ENCODE measurements at places on chromosomes 3 and 15.

DNA sequence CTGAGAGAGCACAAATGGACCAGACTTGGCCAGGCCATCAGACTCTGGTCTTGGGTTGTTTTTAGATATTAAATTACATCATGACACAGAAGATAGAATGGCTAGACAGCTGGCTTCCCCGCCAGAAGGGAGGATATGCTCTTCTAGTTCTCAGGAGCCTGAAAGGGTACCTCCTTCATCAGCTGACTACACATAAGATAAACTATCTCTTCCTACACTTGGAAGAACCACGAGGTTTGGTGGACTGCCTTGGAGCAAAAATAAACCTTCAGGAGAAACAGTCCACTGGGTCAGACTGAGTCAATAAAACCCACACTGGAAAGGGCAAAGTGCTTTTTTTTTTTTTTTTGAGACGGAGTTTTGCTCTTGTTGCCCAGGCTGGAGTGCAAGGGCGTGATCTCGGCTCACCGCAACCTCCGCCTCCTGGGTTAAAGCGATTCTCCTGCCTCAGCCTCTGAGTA is 26.3 kb upstream of the DYNC1LI1 start:
- DNase-seq: no peak

GRCh38 chr15:48001393-48002039 is 119.3 kb upstream of the SLC24A5 start:
- no peak for DNase-seq

GRCh38 chr3:11757929-11758328 is 88.8 kb downstream of the TAMM41 start:
- DNase-seq: no peak

DNA sequence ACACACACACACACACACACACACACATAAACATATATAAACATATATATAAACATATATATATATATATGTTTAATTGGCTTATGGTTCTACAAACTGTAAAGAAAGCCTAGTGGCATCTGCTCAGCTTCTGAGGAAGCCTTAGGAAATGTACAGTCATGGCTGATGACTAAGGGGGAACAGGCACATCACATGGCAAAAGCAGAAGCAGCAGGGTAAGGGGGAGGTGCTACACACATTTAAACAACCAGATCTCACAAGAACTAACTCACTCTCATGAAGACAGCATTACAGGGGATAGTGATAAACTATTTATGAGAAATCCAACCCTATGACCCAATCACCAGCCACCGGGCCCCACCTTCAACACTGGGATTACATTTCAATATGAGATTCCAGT is 922.9 kb downstream of the SI start:
- DNase-seq: no peak

DNA sequence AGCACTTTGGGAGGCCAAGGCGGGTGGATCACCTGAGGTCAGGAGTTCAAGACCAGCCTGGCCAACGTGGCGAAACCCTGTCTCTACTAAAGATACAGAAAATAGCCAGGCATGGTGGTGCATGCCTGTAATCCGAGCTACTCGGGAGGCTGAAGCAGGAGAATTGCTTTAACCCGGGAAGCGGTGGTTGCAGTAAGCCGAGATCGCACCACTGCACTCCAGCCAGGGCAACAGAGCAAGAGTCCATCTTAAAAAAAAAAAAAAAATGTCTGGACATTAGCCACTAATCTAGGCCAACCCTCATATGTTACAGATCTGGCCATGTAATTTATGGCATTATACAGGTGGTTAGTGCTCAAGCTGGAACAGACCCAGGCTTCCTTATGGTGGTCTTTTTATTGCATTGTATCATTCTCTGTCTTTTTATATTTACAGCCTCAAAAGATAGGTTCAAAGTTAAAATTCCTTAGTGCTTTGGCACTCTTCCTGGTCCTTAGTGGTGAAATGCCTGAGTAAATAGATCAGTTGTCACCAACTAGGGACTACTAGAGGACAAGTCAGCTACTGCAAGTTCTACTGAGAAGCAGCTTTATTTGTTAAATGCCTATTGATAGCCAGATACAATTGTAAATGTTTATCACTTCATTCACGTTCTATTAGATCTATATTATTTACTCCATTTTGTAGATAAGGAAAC is 16.0 kb downstream of the STARD9 start:
- no peak for DNase-seq

- DNase-seq: no peak
These were observed 483.9 kb upstream of the TBL1XR1 start for GRCh38 chr3:177681156-177681555.

DNA sequence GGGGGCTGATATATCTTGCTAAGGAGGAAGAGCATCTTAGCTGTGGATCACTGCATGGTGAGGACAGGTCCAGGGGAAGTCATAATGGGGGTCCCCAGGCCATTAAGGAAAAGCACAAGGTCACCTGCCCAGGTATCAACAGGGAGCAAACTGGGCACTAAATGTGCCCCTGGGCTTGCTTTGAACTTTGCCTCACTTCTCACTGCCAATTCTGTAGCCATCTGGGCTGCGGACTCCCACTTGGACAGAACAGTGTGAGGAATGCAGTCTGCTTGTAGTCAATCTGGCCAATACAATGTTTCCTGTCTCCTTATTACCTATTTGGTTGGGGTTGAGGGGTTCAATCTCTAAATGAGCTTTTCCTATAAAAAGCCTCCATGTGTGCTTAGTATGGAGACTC is 21.3 kb downstream of the ARRDC4 start:
- DNase-seq: no peak

DNA sequence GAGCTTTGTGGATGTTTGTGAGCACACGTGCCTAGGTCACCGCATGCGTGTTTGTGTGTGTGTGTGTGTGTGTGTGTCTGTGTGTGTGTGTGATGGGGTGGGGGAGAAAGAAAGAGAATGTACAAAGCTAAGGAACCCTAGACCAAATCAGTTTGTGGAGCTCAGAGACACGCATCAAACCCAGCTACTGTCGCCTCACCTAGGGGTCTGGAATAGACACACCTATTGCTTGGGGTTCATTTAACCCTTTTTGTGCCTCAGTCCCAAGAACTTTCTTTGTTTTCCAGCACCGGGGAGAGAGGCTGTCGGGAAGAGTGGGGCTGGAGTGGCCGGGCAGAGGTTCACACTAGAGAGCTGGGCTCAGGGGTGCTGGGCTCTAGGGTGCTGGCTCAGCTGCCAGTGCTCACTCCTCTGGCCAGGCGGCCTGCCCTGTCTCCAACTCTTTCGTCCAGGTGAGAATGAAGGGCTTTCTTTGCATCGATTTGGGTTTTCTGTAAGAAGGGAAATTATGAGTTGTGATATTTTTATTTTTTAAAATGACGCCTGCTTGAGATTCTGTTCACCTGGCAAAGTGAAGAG is 221.6 kb downstream of the MEIS2 start:
- no peak for DNase-seq

DNA sequence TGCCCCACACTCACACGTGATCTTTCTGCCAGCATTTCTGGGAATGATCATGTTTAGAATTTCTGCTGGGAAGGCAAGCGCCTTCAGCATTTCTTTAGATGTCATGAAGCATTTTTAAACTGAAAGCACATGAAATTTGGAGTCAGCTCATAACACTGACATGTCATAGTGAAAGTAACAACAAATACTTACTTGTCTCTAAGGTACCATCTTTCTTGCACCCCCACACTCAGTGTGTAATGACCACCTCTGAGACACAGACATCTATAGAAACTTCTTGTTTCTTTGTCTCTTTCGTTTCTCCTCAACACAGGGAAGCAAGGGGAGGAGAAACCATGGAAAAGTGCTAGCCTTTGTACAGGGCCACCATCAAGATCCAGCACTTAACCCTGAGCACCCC is 171.7 kb downstream of the RORA start:
- DNase-seq: no peak

- DNase-seq: no peak
These were observed 33.6 kb downstream of the GPR171 start for GRCh38 chr3:151169262-151169947.

DNA sequence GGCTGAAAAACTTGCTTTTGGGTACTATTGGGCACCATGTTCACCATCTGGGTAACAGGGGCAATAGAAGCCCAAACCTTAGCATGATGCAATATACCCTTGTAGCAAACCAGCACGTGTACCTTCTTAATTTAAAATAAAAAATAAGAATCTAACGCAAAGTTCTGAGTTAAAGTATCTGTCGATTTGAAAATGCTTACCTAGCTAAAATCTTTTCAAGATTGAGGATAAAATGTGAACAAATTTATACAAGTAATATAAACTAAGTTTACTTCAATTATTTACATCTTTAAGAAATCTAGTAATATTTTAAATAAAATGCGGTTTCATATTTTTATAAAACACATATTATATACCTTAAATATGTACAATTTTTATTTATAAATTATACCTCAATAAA is 38.1 kb upstream of the IGF2BP2 start:
- DNase-seq: no peak

DNA sequence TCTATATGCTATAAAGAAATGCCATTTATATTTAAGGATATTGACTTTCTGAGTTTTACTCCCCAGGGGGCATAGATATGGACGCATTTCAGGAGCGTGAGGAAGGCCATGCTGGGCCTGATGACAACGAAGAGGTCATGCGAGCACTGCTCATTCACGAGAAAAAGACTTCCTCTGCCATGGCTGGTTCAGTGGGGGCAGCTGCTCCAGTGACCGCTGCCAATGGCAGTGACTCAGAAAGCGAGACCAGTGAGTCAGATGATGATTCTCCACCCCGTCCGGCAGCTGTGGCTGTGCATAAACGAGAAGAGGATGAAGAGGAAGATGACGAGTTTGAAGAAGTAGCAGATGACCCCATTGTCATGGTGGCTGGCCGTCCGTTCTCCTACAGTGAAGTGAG is 38.4 kb downstream of the GTF2E1 start:
- DNase-seq: no peak

DNA sequence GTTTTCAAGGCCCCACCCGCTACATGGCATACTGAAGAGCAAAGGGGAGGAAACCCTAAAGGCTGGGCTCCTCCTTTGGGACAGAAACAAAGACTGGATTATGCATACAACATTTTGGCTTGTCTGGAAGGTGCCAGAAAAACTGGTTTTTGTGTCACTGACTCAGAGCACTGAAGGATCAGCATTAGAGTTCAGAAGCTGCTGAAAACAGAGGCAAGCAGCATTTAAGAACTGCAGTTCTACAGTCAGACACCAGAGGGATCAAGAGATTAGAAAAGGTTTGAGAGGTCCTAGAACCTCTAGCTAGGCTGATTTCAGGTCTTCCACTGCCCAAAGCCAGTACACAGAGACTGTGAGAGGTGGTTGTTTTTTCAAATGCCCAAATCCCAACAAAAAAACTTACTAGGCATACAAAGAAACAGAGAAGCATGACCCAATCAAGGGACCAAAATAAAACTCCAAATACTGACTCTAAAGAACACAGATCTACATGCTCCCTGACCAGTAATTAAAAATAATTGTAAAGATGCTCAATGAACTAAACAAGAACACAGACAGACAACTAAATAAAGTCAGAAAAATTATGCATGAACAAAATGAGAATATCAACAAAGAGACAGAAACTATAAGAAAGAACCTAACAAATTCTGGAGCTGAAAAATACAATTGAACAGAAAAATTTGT is 91.2 kb downstream of the SENP2 start:
- DNase-seq: no peak

DNA sequence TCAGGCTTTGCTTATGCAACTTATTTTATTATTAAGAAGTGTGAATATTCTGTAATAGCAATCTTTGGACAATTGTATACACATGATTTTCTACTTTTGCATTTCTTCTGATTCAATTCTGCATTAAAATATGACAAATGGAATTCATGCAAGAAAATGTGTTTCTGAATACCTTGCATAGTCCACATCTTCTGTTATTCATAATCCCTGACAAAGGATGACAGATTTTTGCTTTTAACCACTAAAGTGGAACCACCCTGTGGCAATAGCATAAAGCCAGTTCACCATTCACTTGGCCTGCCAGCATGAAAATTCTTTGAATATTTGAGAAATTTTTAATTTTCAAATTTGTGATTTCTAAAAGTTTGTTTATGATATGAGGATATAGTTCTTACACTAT is 397.0 kb downstream of the ROBO2 start:
- no peak for DNase-seq

DNA sequence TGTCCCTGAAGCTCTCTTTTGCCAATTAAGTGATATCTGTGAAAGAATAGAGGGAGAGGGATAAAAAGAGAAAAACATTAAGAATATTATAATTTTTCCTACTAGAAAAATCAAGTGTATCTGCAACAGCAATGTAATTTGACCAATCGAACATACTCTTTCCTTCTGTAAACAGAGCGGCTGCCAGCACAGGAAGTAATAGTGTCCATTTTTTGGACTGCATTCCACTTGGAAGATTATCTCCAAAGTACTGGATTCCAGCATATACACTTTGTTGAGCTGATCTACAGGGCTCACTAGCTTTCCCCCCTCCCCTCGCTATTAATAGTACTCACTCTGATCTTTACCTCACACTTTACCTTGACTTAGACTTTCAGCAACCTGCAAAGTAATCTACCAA is 90.4 kb downstream of the SUCLG2 start:
- DNase-seq: no peak

GRCh38 chr15:67980773-67981685 is 73.1 kb upstream of the PIAS1 start:
- peak; percentile 53 for DNase-seq

GRCh38 chr3:149319750-149320149 is 13.7 kb downstream of the TM4SF18 start:
- DNase-seq: no peak

- no peak for DNase-seq
These were observed 41.3 kb downstream of the ST6GAL1 start for GRCh38 chr3:186971578-186971977.

- DNase-seq: no peak
These were observed 790 bp downstream of the PARP14 start for GRCh38 chr3:122681284-122681973.

- no peak for DNase-seq
These were observed 215.5 kb downstream of the NR1D2 start for GRCh38 chr3:24160424-24161095.

DNA sequence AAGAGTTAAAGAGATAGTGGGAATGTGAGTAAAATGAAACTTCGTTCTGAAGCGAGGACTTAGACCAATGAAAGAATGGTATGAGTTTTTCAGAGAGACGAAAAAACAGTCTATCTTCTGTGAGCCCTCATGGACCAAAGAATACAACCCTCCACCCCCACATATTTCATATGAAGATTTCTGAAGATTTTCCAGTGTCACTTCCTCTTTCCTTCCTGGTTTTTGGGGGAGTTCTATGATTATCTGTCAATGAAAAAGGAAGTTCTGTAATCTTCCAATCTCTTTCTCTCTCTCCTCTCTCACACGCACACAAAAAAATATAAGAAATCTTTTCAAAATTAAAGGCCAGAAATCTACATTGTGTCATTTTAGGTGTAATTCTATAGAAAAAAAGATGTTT is 27.7 kb downstream of the CMSS1 start:
- no peak for DNase-seq

GRCh38 chr3:125236331-125236903 is 23.9 kb upstream of the SLC12A8 start:
- DNase-seq: no peak

- peak; percentile 46 for DNase-seq
These were observed 42.3 kb upstream of the GALNT15 start for GRCh38 chr3:16132190-16132589.

- DNase-seq: no peak
These were observed 4.5 kb downstream of the CHST13 start for GRCh38 chr3:126528419-126528799.

GRCh38 chr15:34336231-34336990 is 1.2 kb downstream of the SLC12A6 start:
- DNase-seq: no peak

- no peak for DNase-seq
These were observed 45.1 kb downstream of the SNAPC5 start for GRCh38 chr15:66452420-66452819.

Measured in NCI-H2171 (cell line).